ENCODE measurements at places on chromosomes 6 and 20.
A peak's percentile ranks its signal among the peaks of the same experiment; 100 is the strongest.

- DNase-seq, result no peak
Observed at GRCh38 chr20:42567409-42567808, 622.3 kb downstream of the PTPRT start.

DNA sequence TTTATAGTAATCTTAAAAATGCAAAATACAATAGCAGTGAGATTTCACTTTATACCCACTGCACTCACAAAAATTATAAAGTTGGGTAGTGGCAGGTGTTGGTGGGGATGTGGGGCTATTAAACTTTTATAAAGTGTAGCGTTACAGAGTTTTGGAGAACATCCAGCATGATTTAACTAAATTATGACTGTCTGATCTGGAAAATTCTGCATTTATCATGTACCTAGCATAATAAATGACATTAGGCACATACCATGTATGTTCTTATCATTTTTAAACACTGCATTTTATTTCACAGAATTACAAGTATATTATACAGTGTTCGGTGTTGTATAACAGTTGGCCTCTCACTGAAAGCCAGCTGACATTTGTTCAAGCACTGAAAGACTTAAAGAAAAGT, 169.9 kb downstream of the ADGB start:
- no peak for DNase-seq

DNA sequence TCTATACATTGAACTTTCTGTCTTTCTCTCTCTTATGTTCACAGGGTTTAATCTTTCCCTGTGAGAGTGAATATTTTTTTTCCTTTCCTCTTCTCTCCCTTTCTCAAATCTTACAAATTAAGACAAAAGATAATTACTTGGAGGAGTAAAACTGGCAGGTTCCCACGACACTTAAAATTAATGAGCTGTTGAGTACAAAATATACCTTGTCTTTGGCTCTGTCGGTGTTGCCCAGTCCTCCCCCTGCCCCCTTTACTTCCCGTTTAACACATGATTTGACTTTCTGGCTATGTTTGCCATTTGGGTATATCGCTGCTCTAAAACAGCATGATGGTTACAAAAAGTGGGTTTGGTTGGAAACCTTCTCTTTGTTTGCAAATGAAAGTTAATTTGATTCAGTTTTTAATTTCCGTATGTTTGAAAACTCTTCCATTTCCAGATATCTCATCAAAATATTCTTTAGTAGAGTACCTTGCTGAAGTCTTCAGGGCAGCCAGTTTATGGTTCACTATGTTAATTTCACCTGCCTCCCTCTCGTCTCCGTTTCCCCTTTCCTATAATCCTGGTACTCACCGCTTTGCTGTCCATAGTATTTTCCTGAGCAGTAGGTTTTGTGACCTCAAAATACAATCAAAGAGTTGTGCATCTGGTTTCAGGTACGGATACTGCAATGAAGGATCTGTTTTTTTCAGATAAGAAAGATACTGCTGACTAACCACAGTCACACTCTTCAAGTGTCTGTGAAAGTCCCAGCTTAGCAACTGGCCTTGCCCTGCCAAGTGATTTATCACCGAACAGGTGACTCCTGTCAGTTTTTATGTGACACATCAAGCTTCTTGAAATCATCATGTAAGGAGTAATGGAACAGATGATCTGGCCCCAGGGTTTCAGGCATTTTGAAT, 181.2 kb downstream of the DTNBP1 start:
- no peak for DNase-seq

DNA sequence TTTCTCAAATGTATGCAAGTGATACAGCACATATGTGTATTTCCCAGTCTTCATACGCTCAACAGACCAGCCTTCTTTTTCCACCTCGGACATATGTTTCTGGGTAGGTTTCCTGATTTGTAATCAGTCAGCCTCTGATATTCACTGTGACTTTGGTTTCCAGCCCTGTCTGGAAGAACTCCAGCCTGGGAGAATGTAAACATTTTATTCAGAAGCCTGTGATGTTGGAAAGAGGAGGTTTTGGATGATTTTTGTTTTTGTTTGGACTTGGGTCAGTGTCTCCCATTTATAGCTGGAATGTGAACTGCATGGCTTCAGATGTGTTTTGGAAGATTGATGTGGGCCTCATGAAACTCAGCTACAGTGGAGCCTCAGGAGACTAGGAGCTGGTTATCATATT, 172.2 kb upstream of the CENPW start:
- DNase-seq, result no peak

GRCh38 chr6:24775520-24776058, 852 bp downstream of the GMNN start:
- peak; percentile 25 for DNase-seq

Data from RWPE1 (cell line).